ENCODE measurements at places on chromosomes 12 and 14.

DNA sequence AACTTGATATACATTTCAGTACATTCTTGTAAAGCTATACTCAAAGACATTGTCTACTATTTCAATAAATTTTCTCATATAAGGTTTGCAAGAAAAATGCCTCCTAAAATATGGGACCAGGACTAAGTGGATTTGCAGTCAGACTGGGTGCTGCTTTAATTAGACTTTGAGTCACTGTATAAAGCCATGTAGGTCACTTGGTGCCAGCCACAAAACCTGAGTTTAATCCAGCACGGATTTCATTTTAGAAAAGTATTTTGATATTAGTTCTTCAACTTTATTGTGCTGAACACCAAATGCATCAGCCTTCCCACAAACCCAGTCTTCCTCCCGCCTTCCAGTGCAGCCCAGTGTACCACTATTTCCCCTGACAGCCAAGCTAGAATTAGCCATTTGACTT, 9.9 kb upstream of the NID2 start:
- no peak for DNase-seq

GRCh38 chr14:58752771-58753201, 115.0 kb downstream of the DACT1 start:
- no peak for DNase-seq

GRCh38 chr14:77682158-77682553, 25.7 kb downstream of the ALKBH1 start:
- peak; percentile 51 for DNase-seq

DNA sequence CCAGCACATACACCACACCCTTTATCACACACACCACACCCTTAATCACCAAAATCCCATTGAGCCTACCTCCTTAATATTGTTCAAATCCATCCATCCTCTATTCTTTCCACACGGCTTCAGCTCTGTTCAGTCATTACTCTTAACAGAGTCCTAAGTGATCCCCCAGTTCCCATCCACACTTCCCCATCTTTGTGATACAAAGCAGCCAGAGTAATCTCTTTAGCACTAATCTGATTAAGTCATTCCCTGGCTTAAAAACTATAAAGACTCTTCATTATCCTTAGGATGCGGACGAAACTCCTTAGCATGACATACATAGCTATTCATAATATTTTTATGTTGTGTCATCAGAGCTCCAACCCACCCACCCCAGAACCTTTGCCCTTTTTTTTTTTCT, 14.7 kb upstream of the MFAP5 start:
- DNase-seq = no peak

- no peak for DNase-seq
Measured at GRCh38 chr12:123356159-123356670, 8.4 kb downstream of the SBNO1 start.

GRCh38 chr12:21428241-21428640, 9.2 kb upstream of the PYROXD1 start:
- peak; percentile 68 for DNase-seq

- DNase-seq = no peak
Measured at GRCh38 chr12:122167356-122167925, 6.6 kb downstream of the IL31 start.

DNA sequence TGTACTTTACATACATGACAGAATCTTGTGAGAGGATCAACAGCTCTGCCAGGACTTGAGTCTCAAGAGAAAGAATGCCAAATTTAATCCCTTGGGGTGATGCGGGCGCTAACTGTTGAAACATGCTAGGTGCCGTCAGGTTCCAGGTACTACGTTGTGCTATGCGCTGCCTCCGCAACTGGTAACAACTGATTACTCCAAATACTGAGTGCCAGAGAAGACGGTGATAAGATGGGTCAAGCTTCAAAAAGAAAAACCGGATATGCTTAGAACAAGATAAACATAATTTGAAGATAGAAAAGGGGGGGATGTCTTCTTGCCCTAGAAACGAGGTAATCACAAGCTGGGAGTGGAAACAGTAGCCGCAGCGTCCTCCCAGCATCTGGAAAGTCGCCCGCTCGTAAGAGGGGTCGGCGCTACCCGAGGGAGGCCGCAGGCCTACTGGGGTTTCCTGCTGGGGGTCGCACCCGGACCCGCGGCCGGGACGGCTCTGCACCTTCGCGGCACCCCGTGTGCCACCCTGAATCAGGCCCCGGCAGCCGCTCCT, 678 bp downstream of the ZBTB25 start:
- DNase-seq = peak; percentile 26

DNA sequence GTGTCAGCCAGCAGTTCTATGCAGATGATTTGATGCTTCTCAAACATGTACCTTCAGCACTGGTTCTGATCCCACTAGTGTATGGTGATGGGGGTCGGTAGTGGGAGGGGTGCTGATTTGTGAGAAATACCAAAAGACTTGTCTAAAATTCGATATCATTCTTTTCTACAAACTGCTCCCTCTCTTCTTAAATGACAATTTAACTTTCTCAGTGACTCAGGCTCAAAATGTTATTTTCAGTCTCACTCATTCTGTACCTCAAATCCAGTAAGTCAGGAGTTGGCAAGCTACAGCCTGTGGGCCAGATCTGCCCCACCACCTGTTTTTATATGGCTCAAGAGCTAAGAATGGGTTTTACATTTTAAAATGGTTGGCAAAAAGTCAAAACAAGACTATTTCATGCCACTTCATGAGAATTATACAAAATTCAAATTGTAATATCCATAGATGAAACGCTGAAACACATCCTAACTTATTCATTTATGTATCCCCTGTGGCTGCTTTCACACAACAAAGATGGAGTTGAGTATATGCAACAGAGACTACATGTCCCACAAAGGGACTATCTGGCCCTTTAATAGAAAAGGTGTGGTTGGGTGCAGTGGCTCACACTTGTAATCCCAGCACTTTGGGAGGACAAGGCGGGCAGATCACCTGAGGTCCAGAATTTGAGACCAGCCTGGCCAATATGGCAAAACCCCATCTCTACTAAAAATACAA, 6.6 kb upstream of the NOP2 start:
- no peak for DNase-seq

GRCh38 chr12:69168363-69168762, 71.0 kb upstream of the CPSF6 start:
- DNase-seq = no peak

- DNase-seq = no peak
Measured at GRCh38 chr12:90234472-90234871, 525.8 kb upstream of the ATP2B1 start.

GRCh38 chr12:58302487-58303011, 361.2 kb downstream of the ATP23 start:
- DNase-seq = no peak

DNA sequence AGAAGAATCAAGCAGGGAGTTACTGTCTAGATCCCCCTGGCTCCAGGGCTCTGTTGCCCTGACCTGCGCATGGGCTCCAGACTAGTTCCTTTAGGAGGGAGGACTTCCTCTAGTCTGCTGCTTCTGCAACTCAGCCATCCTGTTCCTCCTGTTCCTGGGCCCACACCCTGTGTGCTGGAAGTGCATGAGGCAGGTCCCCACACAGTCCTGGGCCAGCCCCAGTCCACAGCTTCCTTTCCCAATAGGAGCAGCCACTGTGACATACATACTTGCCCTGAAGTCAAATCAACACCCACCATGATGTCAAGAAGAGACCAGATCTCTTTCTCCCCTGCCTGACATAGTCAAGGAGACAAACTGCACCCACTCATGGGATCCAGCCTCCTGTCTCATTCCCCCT, 1.3 kb downstream of the SDR9C7 start:
- no peak for DNase-seq

GRCh38 chr12:3571323-3571722, 80.3 kb downstream of the PRMT8 start:
- DNase-seq = no peak

DNA sequence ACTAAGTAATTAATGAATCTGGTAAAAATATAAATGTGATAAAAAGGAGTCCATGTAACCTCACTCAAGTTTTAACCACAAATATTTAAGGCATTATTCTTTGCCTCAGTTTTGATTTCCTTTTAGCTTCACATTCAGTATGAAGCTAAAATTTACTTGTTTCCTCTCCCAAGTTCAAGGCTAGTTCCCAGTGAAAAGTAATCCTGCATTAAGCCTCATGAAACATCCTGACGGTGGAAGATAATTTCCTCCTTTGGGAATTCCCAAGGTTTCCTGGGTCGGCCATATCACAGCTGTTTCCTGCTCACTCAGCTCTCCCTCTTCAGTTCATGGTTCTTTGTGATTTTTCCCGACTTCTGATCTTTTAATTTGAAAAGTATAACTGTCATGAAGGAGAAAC, 1256.8 kb upstream of the FLRT2 start:
- no peak for DNase-seq

DNA sequence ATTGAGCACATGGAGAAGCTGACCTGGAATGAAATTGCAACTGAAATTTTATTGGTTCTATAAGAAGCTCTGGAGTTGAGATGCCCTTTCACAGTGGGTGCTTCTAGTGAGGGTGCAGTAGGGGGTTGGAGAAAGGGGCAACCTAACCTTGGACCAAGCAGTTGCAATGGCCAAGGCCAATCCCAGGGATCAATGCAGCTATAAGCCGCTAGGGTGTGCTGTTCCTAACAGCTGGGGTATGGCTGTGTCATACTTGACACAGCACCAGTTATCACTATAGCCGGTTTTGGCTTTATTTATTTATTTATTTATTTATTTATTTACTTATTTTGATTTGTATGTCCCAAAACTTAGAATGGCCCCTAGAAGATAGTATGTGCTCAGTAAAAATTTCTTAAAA, 505.9 kb downstream of the FLRT2 start:
- DNase-seq = no peak

GRCh38 chr12:54442961-54443360, 23.9 kb upstream of the ITGA5 start:
- DNase-seq = no peak

DNA sequence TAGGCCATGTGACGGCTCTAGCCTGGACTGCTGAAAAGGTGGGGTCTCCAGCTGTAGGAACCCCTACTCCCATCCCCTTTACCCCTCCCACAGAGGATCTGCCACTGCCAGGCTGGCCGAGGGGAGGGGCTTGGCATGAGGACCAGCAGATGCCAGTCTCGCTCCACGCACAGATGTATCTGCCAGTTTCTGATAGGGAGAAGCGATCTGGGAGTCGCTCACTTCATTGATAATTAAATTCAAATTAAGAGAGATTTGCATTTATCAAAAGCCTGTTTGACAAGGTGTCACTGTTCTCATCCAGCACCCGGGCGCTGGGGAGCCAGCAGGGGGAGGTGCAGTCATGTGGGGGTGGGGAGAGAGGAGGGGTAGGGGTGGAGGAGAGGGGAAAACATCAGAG, 217.6 kb upstream of the MYL2 start:
- DNase-seq = no peak

- DNase-seq = no peak
Measured at GRCh38 chr14:99164712-99165111, 107.3 kb downstream of the BCL11B start.

- DNase-seq = no peak
Measured at GRCh38 chr12:92111256-92111655, 34.4 kb downstream of the BTG1 start.

DNA sequence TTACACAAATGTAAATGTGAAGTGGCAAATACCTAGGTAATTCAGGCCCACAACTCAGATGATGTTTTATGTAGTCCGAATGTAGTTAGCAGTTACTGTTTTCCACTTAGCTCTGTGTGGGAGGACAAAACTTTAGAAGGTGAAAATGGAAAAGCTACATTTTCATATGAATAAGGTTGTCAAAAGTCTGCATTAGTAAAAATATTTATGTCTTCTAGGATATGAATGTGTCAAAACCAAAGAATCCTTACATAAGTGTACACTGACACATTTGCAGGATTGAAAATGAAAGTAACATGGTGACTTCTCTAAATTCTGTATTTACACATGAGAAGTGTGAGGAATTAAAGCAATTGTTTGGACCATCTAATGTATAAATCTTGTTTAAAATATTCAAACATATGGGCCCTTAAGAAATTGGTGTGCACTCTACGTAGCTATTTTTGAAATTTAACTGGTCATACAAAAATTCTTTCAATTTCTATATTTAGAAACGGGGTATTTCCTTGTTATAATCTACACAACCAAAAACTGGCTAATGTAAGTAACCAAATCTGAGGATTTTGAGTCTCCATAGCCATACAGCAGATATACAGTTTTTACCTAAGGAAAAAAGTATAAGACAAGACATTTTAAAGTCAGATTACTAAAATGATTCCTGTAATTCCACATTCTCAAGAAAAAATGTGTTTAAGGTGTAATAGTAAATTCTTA, 5.4 kb downstream of the CDKN1B start:
- peak; percentile 53 for DNase-seq

DNA sequence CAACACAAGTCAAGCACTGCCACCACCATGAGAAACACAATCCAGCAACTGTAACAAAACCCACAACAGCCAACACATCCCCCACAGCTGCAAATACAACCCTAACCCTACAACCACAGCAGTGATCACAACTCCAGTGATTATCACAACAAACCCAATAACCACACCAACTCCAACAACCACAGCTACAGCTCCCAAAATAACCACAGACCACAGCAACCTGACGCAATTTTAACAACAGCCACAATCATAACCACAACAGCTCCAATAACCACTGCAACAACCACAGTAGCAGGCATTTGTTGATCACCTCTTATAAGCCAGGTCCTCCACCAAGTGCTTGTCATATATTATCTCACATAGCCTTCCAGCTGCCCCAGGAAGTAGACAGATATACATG, 42.2 kb upstream of the FAM181A start:
- no peak for DNase-seq

Data from HCEC 1CT (cell line).